Activated T-cell treated with anti-CD3 and anti-CD28 coated beads, Interleukin-2, amount 50 U/mL, for 72 hours (primary cell): ENCODE measurements at places on chromosomes 2 and 18. TPM values are rescaled to one million over a fixed set of nuclear protein-coding genes. Genes with fewer than 3 reads are reported as not detected.

- DNase-seq = no peak
Observed at GRCh38 chr18:54948350-54948837, 10.9 kb downstream of the CCDC68 start.

DNA sequence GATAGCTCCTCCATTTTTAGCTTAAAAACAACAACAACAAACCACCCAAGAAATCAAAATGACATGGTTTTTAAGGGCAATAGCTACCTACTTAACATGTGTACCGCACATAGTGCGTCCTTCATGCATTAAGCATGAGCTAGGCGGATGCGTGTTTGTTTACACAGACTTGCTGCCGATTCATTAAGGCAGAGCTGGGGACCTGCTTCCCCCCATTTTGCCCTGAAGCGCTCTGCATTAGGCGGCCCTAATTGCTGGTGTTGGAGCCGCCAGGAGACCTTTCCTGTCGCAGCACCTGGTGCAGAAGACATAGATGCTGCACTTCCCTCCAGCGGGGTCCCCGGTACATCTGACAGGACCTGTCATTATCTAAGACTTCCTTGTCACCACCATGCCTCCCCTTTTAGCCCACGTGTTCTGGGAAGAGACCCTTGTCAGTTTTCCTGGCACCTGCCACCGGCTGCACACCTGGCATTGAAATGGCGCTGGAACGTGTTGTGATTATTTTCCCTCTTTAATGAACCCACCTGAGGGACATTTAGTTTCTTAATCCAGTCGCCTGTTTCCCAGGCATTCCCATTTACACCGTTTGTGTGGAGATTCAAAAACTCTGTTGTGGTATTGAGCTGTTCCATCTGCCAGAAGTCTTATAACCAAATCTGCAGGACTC lies 261.1 kb upstream of the RAB12 start:
- no peak for DNase-seq

DNA sequence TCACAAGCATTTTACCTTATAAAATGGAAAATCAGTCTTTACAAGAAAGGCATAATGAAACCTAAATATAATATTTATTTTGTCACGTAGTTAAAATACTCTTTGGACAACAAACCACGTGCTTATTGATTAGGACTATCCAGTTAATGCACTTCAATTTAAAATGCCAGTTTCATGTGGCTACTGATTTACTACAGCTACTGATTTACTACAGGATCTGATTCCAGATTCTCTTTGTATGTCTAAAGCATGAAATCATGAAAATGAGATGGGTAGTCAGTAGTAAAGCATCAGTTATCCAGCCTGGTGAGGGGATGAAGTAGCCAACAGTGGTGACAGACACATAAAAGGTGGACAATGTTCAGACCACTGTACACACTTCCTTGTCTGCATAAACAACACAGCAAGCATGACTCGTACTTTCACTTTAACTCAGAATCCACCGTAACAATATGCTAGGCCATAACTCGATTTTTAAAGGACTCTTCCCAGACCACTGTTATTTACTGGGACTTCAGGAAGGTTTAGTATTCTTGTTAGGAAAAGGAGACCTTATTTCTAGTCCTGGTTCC lies 24.9 kb downstream of the ACAA2 start:
- peak; percentile 16 for DNase-seq

Gene GCG
- total RNA-seq = not detected

GRCh38 chr2:107992069-107992468 lies 5.7 kb downstream of the SLC5A7 start:
- no peak for DNase-seq

DNA sequence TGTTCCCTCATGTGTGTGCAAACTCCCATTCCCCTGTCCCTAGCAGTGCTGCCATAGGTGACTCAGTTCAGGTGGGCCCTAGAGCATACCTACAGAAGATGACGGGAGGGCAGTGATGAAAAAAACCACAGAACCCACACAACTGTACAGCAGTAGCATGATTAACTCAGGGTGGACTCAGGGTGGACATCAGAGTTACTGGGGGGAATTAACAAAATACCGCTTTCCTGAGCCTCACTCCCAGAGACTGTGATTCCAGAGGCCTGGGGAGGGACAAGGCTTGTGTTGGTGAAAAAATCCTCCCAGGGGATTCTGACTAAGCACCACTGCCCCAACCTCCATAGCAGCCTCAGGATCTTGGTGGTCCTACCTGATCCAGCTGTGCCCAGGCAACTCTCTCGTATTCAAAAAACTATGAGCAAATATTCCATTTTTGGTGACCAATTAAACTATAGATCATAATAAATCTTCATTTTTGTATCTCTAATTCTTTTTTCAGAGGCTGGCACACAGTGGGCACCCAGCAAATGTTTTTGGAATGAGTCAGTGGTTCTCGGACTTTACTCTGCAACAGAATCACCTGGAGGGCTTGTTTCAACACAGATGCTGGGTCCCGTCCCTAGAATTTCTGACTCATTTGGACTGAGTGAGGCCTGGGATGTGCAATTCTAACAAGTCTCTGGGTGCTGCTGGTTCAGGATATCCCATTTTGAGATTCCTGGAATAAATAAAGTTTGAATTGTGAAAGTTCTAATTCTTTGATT lies 84.1 kb upstream of the NABP1 start:
- no peak for DNase-seq

Gene WDR7
- total RNA-seq = 25.9 TPM

Gene NOL4
- total RNA-seq = not detected

DNA sequence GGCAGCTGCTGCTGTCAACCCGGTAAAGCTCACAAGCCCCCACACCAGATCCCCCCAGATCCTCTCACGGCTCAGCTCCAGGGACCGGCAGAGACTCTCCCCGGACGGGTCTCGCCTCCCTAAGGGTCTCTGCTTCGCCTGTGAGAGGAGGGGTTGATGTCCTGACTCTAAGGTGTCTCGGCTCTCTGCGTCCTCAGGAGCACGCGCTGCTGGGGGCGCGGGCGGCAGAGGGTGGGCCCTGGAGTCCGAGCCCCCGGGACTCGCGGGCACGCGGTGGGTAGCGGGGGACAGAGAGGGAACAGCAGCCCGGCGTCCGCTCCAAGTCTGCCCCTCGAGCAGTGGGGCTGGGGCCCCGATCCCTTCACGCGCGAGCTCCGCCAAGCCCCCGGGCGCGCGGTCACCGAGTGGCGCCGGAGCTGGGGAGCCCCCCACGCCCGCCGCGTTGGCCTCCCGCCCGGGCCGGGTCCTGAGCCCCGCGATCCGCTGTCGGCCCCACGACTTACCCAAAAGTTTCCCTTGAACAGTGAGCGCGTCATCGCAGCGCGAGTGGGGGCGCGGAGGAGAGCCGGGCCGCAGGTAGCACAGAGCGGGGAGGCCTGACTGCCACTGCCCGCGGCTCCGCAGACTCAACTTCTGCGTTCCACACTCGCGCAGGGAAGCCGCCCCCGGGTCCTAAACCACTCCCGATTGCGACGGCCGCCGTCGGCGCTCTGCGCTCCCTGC lies at the start of gene PSTPIP2:
Gene PSTPIP2, minus strand, starts transcription at position 608 of the 723 bp plus-strand sequence. Its CDS starts 72 bp downstream, at position 536.
- DNase-seq = peak; percentile 75

- no peak for DNase-seq
Observed at GRCh38 chr2:119487434-119488244, 36.6 kb downstream of the SCTR start.

- no peak for DNase-seq
Observed at GRCh38 chr2:98334439-98335078, 11.7 kb upstream of the CNGA3 start.

DNA sequence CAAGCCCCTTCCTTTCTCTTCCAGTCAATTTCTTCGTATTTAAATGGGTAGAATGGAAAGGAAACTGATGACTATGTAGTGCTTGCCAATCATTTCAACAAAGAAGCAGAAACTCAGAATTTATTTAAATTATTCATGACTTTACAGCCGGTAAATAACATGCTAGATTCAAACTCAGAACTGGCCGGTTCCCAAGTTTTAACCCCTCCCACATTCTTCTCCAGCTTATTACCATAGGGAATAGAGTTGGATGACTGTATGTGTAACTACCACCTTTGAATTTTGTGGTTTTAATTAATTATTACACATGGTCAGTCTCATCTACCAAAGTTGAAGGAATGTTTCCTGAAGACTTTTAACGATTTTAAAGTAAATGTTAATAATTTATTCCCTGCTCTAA lies 819.3 kb upstream of the LRATD1 start:
- no peak for DNase-seq
